ENCODE measurements at places on chromosomes 12 and 14.

DNA sequence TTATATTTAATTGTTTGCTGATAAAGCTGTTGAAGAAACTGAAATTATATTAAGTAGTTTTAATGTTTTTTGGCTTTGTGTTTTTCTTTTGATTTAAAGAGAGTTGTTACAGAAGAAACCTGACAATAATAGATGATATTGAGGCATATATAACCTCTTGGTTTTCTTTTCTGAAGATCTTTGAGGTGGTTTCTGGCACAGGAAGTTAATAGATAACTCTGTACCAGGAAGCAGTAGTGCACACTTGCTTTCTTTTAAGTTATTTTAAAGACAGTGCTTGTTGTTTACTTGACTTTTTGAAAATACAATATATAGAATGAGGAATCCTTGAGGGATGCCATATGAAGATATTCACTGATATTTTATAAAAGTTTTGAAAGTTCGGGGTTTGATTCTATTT is 209.0 kb upstream of the FBXO33 start:
- no peak for DNase-seq

GRCh38 chr14:34616360-34616759 is 13.6 kb downstream of the SNX6 start:
- DNase-seq = no peak

- DNase-seq = no peak
Observed at GRCh38 chr14:71232506-71232905, 325.2 kb downstream of the PCNX1 start.

GRCh38 chr14:72754949-72755348 is 139.0 kb downstream of the DPF3 start:
- DNase-seq = no peak

DNA sequence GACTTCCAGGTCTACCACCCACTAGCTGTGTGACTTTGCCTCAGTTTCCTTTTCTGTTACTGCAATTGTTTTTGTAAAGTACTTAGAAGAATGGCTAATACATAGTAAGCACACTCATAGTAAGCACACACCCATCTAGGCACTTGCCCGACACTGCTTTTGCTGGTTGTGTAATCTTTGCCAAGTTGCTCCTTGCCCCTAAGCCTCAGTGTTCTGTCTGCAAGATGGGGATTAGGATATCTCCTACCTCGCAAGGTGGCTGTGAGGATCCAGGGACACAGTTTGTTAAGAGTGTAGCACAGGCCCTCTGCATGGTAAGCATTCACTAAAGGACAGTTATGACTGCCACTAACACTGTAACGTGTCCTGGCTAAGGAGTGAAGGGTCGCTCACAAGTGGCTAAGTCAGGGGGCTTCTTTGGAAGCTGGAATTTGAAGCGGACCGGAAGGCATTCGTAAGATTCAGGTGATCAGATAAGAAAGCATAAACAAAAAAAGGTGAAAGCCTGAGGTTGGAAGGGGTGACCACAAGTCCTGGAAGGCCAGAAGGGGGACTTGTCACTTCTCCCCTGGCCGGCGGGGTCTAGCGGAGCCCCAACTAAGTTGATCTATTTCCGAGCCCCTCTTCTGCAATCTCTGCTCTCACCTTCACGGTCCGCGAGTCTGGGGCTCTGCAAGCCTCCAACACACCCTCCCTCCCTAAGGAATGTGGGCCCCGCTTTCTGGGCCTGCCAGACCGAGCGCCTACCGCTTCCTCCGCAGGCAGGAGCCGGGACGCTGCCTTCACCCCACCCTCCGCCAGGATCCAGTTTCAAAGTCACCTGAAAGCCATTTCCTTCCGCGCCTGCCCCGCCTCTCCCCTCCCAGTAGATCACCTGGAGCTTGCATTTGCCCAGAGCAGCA is 1.5 kb upstream of the PLEKHG3 start:
- no peak for DNase-seq

GRCh38 chr12:121110211-121110940 is 22.3 kb upstream of the P2RX7 start:
- DNase-seq = peak; percentile 75

DNA sequence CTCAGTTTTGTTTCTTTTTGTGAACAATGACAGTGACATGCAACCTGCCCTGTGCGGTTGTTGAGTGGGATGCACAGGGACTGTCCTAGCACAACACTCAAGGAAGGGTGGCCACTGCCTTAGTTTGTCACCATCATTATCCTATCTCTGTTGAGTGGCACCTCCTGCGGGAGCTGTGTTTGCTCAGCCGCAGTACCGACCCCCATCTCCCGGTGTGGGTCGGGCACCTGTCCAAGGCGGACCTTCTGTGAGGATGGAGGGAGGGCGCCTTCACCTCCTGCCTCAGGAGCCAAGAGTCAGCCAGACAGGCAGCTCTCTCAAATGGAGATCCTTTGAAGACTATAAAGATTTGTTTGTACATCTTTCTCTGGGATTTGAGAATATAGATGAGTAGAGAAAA is 142.1 kb downstream of the TSPAN9 start:
- no peak for DNase-seq

GRCh38 chr14:94771158-94771905 is 1.4 kb upstream of the GSC start:
- DNase-seq = no peak

Data from inflammatory macrophage treated with lipopolysaccharide for 4 hours (primary cell).